ENCODE measurements at places on chromosomes 12 and 14. TPM values are rescaled to one million over a fixed set of nuclear protein-coding genes. Genes with fewer than 3 reads are reported as not detected.

The NXPH4 gene
- total RNA-seq = 0.50 TPM

The BEGAIN gene
- total RNA-seq = under 0.01 TPM

The MLF2 gene
- 88.6 TPM for total RNA-seq

The KRT1 gene
- not detected for total RNA-seq

The RDH16 gene
- total RNA-seq = 0.17 TPM

The PIWIL1 gene
- total RNA-seq = not detected

The RPL10L gene
- not detected for total RNA-seq

The SLC25A47 gene
- under 0.01 TPM for total RNA-seq

The NUBPL gene
- total RNA-seq = 10.0 TPM

The ITGB7 gene
- 0.50 TPM for total RNA-seq

The RPS6KA5 gene
- total RNA-seq = 2.0 TPM

The SOCS4 gene
- 16.2 TPM for total RNA-seq

The FAM181A gene
- not detected for total RNA-seq

The PLCZ1 gene
- not detected for total RNA-seq

All from fibroblast of lung (primary cell).